Pericardium fibroblast (primary cell): ENCODE measurements at places on chromosomes 5 and 9. TPM values are rescaled to one million over a fixed set of nuclear protein-coding genes. Genes with fewer than 3 reads are reported as not detected.

IDNK gene
- total RNA-seq: 0.47 and 1.1 TPM in 2 replicates

VCAN gene
- total RNA-seq: 196 and 206 TPM in 2 replicates

STC2 gene
- total RNA-seq: 63.8 and 232 TPM in 2 replicates

RPL7A gene
- total RNA-seq: 3,224 and 4,648 TPM in 2 replicates

SLC25A2 gene
- not detected in 2 replicates for total RNA-seq

P4HA2 gene
- 179 and 202 TPM in 2 replicates for total RNA-seq

SLC27A6 gene
- total RNA-seq: 0.51 TPM in 1 of 2 replicates, not detected in the other

CENPK gene
- total RNA-seq: 1.3 and 8.3 TPM in 2 replicates

B4GALT7 gene
- total RNA-seq: 25.4 and 44.9 TPM in 2 replicates

PCDHGB3 gene
- total RNA-seq: 0.58 and 1.8 TPM in 2 replicates

PTGR1 gene
- total RNA-seq: 66.4 and 75.2 TPM in 2 replicates

TSSK1B gene
- total RNA-seq: not detected in 2 replicates

MELK gene
- 3.5 and 6.1 TPM in 2 replicates for total RNA-seq

CEP78 gene
- 5.7 and 9.1 TPM in 2 replicates for total RNA-seq

CTXN3 gene
- not detected in 2 replicates for total RNA-seq

GOLM1 gene
- 61.5 and 85.3 TPM in 2 replicates for total RNA-seq

SMARCA2 gene
- total RNA-seq: 40.4 and 46.6 TPM in 2 replicates

HTR4 gene
- not detected in 2 replicates for total RNA-seq

DAB2 gene
- 85.1 and 109 TPM in 2 replicates for total RNA-seq

SIMC1 gene
- 6.4 and 9.3 TPM in 2 replicates for total RNA-seq

RRAGA gene
- total RNA-seq: 61.8 and 64.9 TPM in 2 replicates

TOR2A gene
- 13.4 and 19.6 TPM in 2 replicates for total RNA-seq

NKD2 gene
- 0.09 and 62.8 TPM in 2 replicates for total RNA-seq

EGR1 gene
- total RNA-seq: 54.5 and 62.2 TPM in 2 replicates

TMOD1 gene
- 0.12 TPM in 1 of 2 replicates, not detected in the other for total RNA-seq

ELP1 gene
- 12.9 and 22.6 TPM in 2 replicates for total RNA-seq

ZFP62 gene
- 7.9 and 21.6 TPM in 2 replicates for total RNA-seq

INIP gene
- 11.4 and 11.7 TPM in 2 replicates for total RNA-seq

KIAA1191 gene
- total RNA-seq: 60.7 and 76.7 TPM in 2 replicates

DMRT3 gene
- not detected in 2 replicates for total RNA-seq

ABCA1 gene
- total RNA-seq: 44.3 TPM in 2 replicates

ZFP37 gene
- 0.58 and 1.5 TPM in 2 replicates for total RNA-seq

DRD1 gene
- total RNA-seq: not detected in 2 replicates

CFAP77 gene
- 0.34 TPM in 1 of 2 replicates, not detected in the other for total RNA-seq

ASS1 gene
- 273 and 384 TPM in 2 replicates for total RNA-seq

FAM120AOS gene
- 31.3 and 32.4 TPM in 2 replicates for total RNA-seq

NPR3 gene
- total RNA-seq: 10.3 and 35.3 TPM in 2 replicates

SLC6A19 gene
- total RNA-seq: not detected in 2 replicates

TEK gene
- 5.1 and 14.2 TPM in 2 replicates for total RNA-seq

SPINK1 gene
- not detected in 2 replicates for total RNA-seq

CCDC192 gene
- 0.93 and 2.0 TPM in 2 replicates for total RNA-seq

GDF9 gene
- total RNA-seq: under 0.01 TPM in 2 replicates

AK1 gene
- total RNA-seq: 46.2 and 90.9 TPM in 2 replicates
